NCI-H1436 treated with DMSO at 0.1 percent for 48 hours (cell line): ENCODE measurements at places on chromosomes 16 and 17.

DNA sequence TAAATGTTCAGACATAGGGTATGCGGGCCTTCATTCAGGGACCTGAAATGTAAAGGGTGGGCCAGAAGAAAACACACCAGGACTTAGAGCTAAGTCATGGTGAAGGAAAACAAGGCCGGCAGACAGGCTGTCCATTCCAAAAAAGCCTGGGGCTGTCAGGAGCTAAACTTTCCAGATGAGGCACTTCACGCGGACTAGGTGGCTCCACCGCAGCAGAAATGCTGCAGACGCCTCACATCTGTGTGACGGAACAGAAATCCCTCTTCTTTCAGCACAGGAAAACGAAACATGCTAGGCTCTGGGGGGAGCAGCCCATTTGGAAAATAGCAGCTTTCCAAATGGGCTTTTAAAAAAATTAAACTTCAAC lies 88.7 kb downstream of the HS3ST3A1 start:
- DNase-seq = no peak

DNA sequence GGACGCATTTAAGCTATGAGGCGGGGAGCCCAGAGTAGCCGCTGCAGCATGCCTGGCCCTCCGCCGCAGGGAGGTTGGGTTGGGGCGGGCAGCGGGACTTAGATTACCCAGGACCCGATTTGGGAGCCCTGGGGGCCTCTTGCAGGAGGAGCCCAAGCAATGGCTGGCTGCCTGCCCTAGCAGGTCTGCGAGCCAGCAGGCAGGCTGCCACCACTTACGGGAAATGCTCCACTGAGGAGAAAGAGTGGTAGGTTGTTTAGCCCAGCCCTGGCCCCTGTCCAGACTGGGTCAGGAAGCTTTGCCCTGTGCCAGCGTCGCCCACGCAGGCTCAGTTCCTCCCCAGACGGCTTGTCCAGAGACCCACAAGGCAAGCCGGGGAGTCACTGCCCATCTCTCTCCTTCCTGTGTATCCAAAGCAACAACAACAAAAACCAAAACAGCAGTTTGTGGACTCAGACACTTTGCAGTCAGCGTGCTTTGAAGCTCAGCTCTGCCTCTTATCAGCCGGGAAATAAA lies 10.3 kb upstream of the TVP23A start:
- no peak for DNase-seq

DNA sequence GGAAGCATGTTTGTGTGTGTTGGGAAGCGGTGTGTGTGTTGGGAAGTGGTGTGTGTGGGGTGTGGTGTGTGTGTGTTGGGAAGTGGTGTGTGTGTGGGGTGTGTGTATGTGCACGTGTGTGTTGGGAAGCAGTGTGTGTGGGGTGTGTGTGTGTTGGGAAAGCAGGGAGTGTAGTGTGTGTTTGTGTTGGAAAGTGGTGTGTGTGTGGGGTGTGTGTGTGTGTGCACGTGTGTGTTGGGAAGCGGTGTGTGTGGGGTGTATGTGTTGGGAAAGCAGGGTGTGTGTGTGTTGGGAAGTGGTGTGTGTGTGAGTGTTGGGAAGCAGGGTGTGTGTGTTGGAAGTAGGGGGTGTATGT lies 785 bp upstream of the NOD2 start:
- no peak for DNase-seq

DNA sequence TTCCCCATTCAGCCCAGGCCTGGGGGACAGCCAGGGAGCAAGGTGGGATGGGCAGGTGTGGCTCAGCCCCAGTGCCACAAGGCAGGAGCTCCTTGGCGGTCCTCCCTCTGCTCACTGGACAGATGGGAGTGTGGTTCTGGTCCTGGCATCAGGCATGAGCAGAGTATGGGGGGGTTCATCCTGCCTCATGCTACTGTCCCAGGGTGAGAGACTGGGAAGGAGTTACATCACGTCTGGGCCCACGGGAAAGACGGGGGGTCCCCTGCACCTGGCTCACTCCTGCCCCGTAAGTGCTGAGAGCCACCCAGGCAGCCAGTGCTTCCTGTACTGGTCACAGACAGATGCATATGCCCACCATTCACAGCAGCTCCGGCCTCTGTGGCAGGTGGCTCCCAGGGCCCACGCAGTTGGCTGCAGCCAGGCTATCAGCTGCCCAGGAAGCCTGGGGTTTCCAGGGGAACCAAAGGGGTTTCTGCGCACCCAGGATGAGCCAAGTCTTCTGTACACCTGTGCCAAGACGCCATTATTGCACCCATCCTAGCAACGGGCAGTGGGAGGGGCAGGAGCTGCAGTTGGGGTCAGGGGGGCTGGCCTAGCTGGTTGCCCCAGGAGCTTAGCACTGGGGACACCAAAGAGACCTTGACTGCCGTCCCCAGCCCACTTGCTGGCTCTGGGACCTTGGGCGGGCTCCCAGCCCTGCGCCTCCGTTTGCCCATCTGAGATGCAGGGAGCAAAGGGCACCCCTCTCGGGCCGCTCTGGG lies 1.9 kb downstream of the BAIAP3 start:
- no peak for DNase-seq

DNA sequence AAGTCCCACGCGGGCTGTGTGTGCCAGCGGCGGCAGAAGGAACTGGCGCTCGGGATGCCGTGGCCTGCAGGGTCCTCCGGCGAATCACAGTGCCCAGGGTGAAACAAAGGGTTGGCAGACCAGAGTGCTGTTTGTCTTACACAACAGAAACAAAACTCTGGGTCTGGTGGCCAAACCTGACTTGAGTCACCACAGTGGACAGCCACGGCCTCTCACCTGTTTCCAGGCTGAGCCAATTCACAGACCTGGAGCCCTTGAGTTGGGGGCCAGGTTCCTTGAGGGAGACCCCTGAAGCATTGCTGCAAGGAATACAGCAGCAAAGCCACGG lies 2.1 kb upstream of the CHMP6 start:
- no peak for DNase-seq

GRCh38 chr17:28711723-28712031 lies at the start of gene PROCA1:
Gene PROCA1, minus strand, starts transcription at chr17:28711888. Its CDS starts 228 bp downstream, at chr17:28711660.
- DNase-seq = no peak

GRCh38 chr16:57469046-57469445 lies 6.6 kb downstream of the POLR2C start:
- no peak for DNase-seq

- DNase-seq = no peak
Measured at GRCh38 chr16:52465711-52466267, 81.2 kb downstream of the TOX3 start.

- no peak for DNase-seq
Measured at GRCh38 chr17:74005790-74006189, 197.7 kb upstream of the RPL38 start.

DNA sequence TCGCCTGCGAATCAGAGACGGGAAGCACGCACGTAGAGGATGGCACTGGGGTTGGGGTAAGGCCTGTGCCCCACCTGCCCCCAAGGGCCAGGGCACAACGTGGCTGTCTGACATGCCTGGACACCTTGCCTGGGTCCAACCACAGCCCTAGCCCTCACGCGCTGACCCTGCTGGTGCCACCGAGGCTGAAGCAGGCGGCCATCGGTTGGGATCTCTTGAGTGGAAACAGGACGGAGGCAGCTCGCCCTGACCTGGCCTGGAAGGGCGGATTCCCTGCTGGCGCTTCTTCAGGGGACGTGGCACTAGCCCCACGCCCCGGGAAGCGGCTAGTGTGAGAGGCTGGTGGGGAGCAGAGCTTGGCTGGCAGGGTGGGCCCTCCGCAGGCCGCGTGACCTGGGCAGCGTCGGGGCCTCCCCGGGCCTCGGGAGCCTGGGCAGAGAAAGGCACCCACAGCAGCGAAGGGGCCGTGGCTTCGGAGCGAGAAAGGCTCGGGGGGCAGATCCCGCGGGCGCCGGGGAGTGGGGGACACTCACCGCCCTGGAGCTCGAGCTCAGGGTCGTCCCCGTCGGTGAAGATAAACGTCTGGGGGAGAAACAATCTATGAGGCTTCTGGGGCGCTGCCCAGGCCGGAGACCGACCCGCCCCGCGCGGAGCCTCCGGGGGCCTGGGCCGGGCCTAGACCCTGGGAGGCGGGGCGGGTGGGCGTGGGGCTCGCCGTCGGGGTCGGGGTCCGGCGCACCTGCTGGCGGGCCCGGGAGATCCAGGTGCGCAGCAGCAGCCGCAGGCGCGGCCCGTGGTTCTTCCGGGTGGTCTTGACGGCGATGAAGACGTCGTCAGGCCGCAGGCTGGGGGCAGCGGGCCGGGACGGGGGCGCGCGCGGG lies 610 bp downstream of the RFNG start:
- DNase-seq = no peak

DNA sequence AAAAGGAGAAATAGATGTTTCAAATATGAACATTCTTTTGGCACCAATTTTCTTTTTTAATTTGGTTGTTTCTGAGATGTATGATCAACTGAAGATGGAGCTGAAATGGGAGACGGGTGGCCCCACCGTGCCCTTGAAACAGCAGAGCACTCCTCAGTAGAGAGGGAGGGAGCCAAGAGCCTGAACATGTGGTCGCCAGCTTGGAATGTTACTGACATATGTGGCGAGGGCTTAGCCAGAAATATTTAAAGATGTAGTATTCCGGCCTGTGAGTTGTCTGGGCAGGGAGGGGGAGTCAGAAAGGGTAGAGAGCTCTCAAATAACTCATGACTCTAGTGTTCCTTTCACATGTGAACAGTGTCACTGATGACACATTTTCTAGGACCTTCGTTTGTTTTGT lies 13.3 kb upstream of the MRC2 start:
- DNase-seq = no peak

GRCh38 chr16:1261131-1261892 lies 5.4 kb downstream of the TPSD1 start:
- DNase-seq = no peak

GRCh38 chr16:89042711-89043551 lies 50.7 kb upstream of the ACSF3 start:
- no peak for DNase-seq

GRCh38 chr16:89564476-89565255 lies 4.2 kb downstream of the RPL13 start:
- no peak for DNase-seq

- no peak for DNase-seq
Measured at GRCh38 chr17:82343560-82343959, 10.0 kb upstream of the SECTM1 start.

- DNase-seq = no peak
Measured at GRCh38 chr16:85062323-85062722, 34.7 kb downstream of the KIAA0513 start.

DNA sequence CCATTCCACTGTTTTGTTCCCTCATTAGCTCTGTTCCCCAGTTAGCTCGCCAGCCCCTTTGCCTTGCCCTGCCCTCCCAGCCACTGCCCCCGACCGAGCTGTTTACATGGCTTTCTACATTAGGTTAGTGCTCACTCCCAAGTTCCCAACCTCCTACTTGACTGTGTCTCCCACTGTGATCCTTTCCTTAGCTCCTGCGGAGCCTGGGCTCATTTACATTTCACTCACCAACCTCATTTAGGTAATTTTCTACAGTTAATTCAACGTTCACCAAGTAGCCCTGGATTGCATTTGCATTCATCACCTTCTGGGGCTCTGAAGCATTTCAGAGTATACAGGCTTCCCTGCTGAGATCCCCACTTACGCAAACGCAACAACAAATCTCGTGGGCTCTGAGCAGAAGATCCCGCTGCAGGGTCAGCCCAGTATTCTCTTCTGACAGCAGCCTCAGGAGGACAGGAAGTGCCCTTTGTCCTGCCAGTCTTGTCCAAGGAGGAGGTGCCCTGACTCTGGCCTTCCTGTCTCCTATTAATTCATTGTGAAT lies 325.8 kb upstream of the CCL2 start:
- DNase-seq = no peak

- no peak for DNase-seq
Measured at GRCh38 chr17:19249681-19250080, 12.5 kb downstream of the EPN2 start.

- DNase-seq = no peak
Measured at GRCh38 chr17:62780951-62781350, 27.2 kb downstream of the MARCHF10 start.

DNA sequence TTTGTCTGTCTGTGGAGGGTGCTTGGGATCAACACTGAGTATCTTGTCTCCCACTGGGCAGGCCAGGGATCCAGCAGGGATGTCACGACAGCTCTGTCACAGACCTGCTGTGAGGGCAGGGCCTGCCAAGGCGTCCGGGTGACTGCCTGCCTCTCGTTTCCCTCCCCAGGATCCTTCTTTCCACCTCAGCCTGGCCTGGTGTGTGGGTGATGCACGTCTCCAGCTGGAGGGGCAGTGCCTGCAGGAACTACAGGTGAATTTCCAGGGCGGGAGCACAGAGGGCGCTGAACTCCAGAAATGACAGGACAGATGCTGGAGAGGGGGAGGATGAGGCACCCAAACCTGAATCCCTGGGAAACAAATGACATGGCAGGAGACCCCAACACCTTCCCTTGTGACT lies 6.8 kb upstream of the MMP15 start:
- DNase-seq = no peak

GRCh38 chr16:5069854-5070253 lies 1.8 kb upstream of the ALG1 start:
- DNase-seq = no peak

DNA sequence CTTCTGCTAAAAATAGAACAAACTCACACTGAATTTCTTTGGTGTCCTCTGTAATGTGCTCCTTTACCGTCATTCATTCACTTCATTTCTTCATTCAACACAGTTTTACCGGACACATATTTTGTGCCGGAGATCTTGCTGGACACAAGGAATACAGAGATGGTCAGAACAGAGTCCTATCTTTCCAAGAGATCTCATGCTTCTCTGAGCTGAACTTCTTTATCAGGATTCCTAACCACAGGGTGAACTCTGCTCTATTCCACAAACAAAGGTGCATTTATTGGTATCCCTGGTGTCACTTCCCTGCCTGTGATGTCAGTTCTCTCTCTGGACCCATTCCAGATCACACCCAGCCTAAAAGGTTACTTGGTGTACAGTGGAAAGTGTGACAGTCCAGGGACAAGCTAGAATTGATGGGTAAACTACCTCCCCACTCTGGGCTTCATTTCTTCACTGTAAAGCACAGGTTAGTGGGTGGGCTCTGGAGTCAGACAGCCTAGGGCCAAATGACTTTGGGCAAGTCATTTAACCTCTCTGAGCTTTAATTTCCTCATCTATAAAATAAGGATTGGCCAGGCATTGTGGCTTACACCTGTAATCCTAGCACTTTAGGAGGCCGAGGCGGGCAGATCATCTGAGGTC lies 4.2 kb downstream of the IFI35 start:
- no peak for DNase-seq

DNA sequence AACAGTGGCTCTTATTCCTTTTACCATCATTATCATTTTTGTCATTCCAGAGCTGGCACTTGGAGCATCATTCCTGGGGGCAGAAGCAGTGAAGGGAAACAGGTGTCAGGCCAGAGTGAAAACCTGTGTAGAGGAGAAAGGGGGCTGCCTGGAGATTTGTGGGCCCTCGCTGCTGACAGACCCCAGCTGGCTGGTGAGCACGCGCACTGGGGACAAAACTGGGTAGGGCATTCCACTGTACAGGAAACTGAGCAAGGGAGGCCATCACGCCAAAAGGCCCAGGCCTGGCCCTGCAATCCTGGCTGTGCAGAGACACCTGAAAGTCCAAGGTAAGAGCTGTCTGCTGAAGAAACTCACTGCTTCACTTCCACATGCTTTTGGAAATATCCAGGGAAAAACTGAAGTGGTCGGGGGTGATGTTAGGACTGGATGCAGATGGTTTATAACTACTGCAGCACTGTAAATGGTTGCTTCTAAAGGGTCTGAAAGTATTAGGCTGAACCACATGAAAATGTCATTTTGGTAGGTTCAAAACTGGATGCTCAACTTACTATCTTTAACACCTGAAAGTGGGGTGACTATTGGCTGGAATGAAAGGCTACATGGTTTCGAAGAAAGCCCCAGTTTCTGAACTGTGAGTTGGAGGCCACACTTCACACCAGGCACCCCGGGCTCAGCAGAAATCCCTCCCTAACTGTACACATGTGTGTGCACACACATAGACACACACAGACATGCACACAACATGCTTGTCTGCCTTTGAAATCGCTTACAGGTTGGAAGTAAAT lies 225.0 kb downstream of the C16orf78 start:
- no peak for DNase-seq

- DNase-seq = no peak
Measured at GRCh38 chr17:42521036-42521435, 15.0 kb upstream of the NAGLU start.
